ENCODE measurements at places on chromosomes 4 and X.

GRCh38 chr4:70678383-70678999, 9.8 kb upstream of the UTP3 start:
- no peak for DNase-seq

- no peak for DNase-seq
Measured at GRCh38 chr4:39933671-39934590, 43.8 kb downstream of the PDS5A start.

DNA sequence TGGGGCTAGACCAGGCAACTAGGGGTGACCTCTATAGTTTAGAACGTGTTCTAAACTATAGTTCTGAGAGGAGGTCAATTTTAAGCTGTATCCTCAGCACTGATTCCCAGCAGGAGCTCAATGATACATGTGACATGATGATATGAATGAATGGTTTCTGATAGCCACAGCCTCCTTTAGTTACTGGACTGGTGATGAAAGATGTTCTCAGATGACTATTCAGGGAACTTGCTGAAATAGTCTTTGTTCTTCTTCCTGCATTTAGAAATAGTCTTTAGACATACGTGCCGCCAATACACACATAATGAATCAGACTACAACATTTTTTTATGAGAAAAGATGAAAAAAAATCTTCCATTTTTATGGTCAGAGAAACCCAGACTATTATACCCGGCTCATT, 116.3 kb upstream of the TMEM150C start:
- DNase-seq, result no peak

- no peak for DNase-seq
Measured at GRCh38 chr4:1008840-1009541, 2.4 kb upstream of the FGFRL1 start.

DNA sequence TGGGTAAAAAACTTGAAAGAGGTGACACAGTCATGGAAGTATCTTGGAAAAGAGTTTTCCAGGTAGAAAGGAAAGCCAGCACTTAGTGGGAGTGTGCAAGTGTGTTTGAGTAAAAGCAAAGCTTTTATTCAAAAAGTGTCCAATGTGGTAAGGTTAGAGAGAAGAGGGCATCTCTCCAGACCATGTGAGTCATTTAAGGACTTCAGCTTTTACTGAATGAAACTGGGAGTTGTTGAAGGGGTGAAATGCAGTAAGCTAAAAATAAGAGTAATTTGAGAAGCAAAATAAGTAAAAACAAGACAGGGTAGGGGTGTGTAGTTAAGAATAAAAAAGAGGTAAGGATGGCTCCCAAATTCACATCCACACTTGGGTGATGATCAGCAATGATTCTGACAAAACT, 238.9 kb downstream of the SLC7A11 start:
- no peak for DNase-seq

DNA sequence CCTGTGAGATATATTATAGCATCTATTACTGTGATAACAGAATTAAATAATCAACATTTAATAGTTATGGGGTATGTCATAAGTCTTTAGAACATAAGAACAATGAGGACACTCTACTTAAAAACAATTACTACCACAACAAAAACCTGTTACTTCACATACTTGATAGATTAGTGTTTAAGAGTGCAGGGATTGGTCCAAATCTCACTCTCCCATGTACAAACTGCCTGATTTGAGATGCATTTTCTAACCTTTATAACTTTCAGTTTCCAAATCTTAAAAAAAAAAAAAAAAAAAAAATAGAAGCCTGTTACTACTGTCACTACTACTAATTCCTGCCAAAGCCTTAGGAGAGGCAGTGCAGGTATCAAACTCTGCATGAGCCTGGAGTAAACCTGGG, 5.6 kb downstream of the PCDH18 start:
- no peak for DNase-seq

- no peak for DNase-seq
Measured at GRCh38 chrX:120315776-120316175, 4.5 kb upstream of the TMEM255A start.

- no peak for DNase-seq
Measured at GRCh38 chrX:43585922-43586321, 70.2 kb upstream of the MAOA start.

GRCh38 chrX:137519459-137519858, 46.5 kb upstream of the ZIC3 start:
- DNase-seq, result no peak

- no peak for DNase-seq
Measured at GRCh38 chrX:105134273-105134672, 86.2 kb downstream of the TEX13A start.

DNA sequence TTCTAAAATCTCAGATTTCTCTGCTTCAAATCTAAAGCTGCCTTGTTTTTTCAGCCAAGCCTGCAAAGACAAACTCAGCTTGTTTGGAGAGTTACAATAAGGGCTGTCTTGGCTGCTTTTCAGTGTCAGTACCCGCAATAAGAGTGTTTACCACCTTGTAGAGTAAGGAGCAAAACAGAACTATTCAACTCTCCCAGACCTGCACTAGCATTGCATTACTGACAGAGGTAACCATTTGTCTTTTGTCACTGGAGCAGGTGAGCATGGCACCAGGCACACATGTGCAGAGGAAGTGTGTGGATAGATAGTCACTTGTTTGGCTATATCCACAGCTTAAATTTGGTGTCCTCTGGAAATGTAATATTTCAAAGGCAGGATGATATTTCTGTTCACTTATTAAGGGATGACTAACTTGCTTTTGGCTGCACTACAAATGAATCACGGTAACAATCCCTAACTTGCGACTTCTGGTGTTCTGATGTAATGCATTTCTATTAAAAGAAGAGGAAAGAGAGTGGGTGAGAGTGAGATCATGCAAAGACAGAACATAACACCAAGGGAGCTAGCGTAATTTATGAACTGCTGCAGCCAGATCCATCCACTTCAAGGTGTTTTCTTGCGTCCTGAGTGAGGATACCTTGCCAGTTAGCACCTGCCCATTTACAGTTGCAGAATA, 38.6 kb downstream of the PTCHD1 start:
- DNase-seq, result no peak

DNA sequence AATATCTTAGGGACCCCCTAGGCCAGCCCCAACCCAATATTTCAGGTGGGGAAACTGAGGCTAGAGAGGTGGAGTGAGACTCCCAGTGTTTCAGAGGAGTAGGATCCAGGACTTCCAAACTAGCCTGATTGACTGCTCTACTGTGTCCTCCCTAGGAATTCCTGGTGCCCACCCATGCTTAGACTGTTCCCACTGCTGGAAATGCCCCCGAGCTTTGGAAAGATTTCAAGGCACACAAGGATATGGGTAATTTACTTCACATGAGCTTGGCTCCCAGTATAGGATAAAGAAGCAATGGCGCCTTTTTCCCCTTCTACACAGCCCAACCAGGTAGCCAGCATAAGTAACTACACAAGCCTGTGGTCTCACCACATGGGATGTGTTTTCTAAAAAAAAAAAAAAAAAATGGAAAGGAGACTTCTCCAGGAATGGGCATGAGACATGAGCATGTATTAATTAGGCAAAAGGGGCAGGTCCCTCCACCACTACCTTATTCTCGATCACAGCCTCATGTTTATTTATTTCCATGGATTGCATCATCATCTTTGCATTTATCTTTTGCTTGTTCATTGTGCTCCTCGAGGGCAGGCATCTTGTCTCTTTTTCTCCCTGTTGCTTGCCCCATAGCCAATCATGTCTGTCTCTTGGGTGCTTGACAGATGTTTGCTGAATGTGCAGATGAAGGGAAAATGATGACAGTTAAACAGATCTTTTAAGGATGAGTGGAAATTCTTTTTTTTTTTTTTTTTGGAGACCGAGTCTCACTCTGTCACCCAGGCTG, 66.7 kb downstream of the DRD5 start:
- DNase-seq, result no peak

DNA sequence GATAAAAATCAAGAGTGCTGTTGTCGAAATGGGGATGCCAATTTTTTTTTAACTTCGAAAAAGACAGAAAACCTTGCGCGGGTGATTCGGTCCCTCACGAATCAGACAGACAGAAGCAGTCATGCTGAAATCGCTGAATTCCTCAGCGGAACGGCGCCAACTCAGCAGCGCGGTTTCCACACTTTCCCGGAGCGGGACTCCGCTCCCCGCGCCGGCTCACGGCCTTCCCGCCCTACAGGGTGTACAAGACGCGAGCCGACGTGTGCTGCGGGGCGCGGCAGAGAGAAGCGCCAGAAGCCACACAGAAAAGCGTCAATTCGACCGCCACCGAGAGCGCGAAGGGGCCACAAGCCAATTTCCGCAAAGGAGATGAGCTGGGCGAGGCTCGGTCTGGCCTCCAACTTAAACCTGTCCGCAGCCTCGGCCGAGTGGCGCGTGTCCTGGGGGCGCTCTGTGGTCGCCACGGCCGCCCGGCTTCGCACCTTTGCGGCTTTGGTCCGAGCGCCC, 1.3 kb downstream of the NEXMIF start:
- no peak for DNase-seq

GRCh38 chr4:121484633-121485032, 103.8 kb upstream of the QRFPR start:
- DNase-seq, result peak; percentile 14

DNA sequence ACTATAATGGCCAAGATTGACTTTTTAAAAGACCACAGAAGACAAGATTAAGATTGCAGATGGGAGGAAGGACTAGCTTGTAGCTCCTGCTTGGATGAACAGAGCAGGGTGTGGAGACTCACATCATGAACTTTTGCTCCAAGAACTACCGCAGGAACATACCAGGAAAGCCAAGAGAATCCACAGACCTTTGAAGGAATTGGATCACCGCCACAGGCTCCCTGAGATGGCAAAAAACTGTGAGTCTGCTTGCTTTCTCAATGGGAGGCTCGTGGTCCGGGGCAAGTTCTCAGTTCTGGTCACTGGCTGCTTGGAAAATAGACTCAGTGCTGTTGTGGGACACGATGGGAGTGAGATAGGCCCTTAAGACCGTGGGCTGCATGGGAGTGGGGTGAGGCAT, 276.6 kb downstream of the CCSER1 start:
- no peak for DNase-seq

Measured in NCI-H526 (cell line).